ENCODE measurements at places on chromosomes 2 and 18. TPM values are rescaled to one million over a fixed set of nuclear protein-coding genes. Genes with fewer than 3 reads are reported as not detected.
A peak's percentile ranks its signal among the peaks of the same experiment; 100 is the strongest.

GRCh38 chr2:215664847-215665525, 229.1 kb upstream of the FN1 start:
- H3K36me3 ChIP-seq: no peaks in the 10 kb centered on the region
- no peaks in the 10 kb centered on the region for H3K27me3 ChIP-seq
- H3K4me3 ChIP-seq: no peak overlapping the region
- H3K27ac ChIP-seq: peak overlapping the region; percentile 80
- peaks cover 19% of the 10 kb centered on the region for H3K4me1 ChIP-seq
- DNase-seq: peak; percentile 26

GRCh38 chr2:110869472-110870446, 137.4 kb downstream of the ACOXL start:
- peak; percentile 68 for DNase-seq
- no peak overlapping the region for H3K4me3 ChIP-seq
- peaks cover 10% of the 10 kb centered on the region for H3K4me1 ChIP-seq
- peaks cover 38% of the 10 kb centered on the region for H3K27me3 ChIP-seq

The RAB6C gene
- not detected for total RNA-seq

The PPP1R7 gene
- total RNA-seq: 65.4 TPM

DNA sequence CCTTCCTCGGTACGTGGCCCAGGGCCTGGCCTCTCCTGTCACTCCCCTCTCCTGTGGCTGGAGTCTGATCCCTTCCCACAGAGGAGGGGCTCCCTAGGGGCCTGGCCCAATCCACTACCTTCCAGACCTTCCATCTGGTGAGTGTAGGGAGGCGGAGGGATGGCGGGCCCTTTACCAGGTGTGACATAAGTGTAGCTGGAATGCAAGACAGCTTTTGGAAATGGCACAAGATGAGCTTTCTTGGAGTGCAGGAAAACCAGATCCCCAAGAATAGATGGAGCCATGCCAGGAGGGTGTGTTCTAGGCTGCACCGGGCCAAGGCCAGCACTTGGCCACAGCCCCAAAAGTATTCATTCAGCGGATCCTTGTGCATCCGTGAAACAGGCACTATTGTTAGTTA, 30.1 kb downstream of the IGFBP5 start:
- H3K4me1 ChIP-seq: peaks cover 18% of the 10 kb centered on the region
- H3K27ac ChIP-seq: no peak overlapping the region
- peaks cover 21% of the 10 kb centered on the region for H3K27me3 ChIP-seq
- peaks cover 7% of the 10 kb centered on the region for H3K36me3 ChIP-seq
- H3K4me3 ChIP-seq: no peak overlapping the region

GRCh38 chr2:8682719-8683667, 1.1 kb downstream of the ID2 start:
- peaks cover 71% of the 10 kb centered on the region for H3K36me3 ChIP-seq
- DNase-seq: peak; percentile 30
- peaks cover 23% of the 10 kb centered on the region for H3K4me1 ChIP-seq
- no peaks in the 10 kb centered on the region for H3K27me3 ChIP-seq

GRCh38 chr2:22795287-22795866, 589.6 kb upstream of the KLHL29 start:
- no peak overlapping the region for H3K27ac ChIP-seq
- no peak for DNase-seq
- H3K4me3 ChIP-seq: no peak overlapping the region
- no peaks in the 10 kb centered on the region for H3K4me1 ChIP-seq

The C2orf42 gene
- 20.2 TPM for total RNA-seq

DNA sequence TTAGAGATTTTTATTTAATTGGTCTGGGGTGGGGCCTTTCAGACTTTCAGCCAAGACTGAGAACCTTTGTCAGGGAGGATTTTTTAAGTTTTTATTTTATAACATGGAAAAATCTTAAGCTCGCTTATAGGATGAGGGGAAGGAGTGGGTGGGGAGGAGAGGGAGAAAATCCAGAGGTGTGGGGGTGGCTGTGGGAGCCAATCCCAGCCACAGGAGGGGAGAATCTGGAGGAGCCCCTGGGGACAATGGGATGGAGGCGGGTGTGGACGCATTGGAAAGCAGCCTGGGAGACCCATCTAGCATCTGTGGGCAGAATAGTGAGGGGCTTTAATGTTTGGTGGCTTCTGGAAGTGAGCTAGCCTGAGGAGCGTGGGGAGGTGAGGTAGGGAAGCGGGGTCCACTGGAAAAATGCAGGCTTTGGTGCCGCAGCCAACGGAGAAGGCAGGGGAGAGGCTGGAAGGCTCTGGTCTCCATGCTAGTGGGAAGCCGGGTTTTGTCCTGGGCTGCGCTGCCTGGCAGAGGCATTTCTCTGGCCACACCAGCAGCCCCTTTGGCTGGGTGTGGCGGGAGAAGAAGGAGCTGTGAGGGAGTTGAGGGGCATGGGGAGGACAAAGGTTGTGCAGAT, 11.5 kb upstream of the INPP5D start:
- peaks cover 68% of the 10 kb centered on the region for H3K27me3 ChIP-seq
- H3K4me3 ChIP-seq: no peak overlapping the region
- H3K36me3 ChIP-seq: no peaks in the 10 kb centered on the region
- H3K4me1 ChIP-seq: peaks cover 9% of the 10 kb centered on the region

The HOXD11 gene
- total RNA-seq: not detected

The DTNA gene
- 10.9 TPM for total RNA-seq

GRCh38 chr2:10016802-10017258, 26.5 kb upstream of the KLF11 start:
- H3K27ac ChIP-seq: no peak overlapping the region
- H3K27me3 ChIP-seq: no peaks in the 10 kb centered on the region
- no peaks in the 10 kb centered on the region for H3K36me3 ChIP-seq
- no peak for DNase-seq

GRCh38 chr2:20104900-20105545, 53.6 kb upstream of the LAPTM4A start:
- H3K4me1 ChIP-seq: peaks cover 24% of the 10 kb centered on the region
- no peak overlapping the region for H3K4me3 ChIP-seq
- DNase-seq: no peak
- peaks cover 9% of the 10 kb centered on the region for H3K36me3 ChIP-seq

DNA sequence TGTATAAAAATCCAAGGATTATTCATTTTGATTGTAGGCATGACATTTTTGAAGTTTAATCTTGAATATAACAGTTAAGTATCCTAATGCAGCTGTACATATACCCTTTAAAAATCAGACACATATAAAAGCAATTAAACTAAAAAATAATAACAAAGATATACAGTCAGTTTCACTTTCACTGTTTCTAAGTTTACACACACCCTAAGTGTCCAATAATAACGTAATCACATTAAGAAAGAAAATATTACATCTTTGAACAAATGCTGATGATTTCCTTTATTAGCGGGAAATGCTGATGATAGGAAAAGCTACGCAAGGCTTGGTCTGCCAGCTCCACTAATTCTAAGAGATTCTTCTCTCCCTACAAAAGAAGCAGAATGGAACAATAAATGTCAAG, 38.8 kb downstream of the RTTN start:
- no peak overlapping the region for H3K27ac ChIP-seq
- H3K36me3 ChIP-seq: no peaks in the 10 kb centered on the region
- H3K4me3 ChIP-seq: no peak overlapping the region
- DNase-seq: no peak
- H3K27me3 ChIP-seq: no peaks in the 10 kb centered on the region

The BUB1 gene
- total RNA-seq: 66.1 TPM

DNA sequence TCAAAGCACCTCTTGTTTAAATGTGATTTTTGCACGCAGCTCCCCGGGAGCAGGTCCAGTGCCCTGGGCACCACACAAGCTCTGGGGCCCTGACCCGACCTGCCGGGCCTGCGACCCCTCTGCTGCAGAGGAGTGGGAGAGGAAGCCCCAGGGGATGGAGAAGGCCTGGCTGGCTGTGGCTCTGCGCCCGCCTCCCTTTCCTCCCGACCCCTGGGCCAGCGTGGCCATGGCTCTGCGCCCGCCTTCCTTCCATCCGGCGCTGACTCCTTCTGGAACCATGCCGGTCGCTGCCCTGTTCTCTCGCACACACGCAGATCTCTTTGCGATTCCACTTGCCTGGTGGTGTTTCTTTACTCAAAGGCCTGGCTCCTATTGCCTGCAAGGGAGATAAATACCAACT, 166.5 kb upstream of the SALL3 start:
- H3K27me3 ChIP-seq: no peaks in the 10 kb centered on the region
- H3K27ac ChIP-seq: no peak overlapping the region
- DNase-seq: no peak

DNA sequence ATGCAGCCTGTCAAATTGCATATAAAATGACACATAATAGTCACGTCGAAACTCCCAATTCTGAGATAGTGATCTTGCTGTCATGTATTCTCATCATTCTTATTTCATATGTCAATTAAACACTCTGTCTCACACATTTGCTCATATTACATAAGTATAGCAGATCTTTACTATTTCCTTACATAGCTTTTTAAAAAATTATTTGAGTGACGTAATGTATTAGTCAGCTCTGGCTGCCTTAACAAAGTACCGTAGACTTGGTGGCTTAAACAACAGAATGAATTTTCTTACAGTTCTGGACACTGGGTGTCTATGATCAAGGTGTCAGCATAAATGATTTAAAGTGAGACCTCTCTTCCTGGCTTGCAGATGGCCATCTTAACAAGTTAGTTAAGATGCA, 1032.3 kb upstream of the NRXN1 start:
- H3K27me3 ChIP-seq: no peaks in the 10 kb centered on the region
- H3K4me1 ChIP-seq: no peaks in the 10 kb centered on the region
- no peak for DNase-seq
- H3K27ac ChIP-seq: no peak overlapping the region
- no peak overlapping the region for H3K4me3 ChIP-seq

DNA sequence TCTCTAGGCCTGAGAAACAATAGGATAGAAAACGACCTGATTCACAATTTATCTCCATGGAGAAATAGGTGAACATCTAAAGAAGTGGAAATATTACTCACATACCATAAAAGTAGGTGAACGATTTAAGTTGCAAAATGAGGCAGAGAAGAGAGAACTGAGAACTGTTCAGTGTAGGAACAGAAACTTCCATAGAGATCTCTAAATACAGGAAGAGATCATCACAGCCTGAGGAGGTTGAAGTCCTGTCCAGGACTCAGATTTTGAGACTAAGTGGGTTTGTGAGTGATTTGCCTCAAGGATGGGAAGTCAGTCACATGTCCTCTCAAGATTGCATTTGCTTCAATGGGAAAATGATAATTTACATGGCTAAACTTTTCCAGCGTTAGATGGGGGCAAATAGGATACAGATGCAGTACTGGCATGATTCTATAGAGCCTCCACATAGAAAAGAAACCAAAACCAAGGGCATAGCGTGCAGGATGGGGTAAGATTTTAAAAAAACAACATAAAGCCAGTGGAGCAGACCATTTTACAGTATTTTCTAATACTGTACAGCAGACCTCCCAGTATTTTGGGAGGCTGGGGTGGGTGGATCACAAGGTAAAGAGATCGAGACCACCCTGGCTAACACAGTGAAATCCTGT, 68.8 kb downstream of the MEP1B start:
- no peaks in the 10 kb centered on the region for H3K4me1 ChIP-seq
- no peak for DNase-seq
- no peak overlapping the region for H3K27ac ChIP-seq
- H3K27me3 ChIP-seq: no peaks in the 10 kb centered on the region

DNA sequence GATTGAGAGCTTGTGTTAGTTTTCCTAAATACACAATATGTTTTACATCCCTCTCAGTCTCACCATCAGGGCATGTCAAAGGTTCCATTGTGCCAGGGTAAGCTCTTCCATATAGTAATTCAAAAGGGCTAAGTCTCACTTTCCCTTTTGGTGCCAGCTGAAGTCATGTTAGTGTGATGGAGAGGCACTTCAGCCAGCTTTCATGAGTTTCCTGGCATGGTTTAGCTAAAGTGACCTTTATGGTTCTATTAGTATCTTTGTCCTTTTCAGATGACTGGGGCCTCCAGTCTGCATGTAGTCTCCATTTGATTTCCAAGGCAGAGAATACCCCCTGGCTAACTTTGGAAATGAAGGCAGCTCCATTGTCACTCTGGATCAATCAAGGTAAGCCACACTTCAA, 27.2 kb downstream of the NAT8 start:
- no peaks in the 10 kb centered on the region for H3K36me3 ChIP-seq
- H3K27me3 ChIP-seq: no peaks in the 10 kb centered on the region
- H3K27ac ChIP-seq: no peak overlapping the region
- DNase-seq: no peak
- H3K4me3 ChIP-seq: no peak overlapping the region
- no peaks in the 10 kb centered on the region for H3K4me1 ChIP-seq

- H3K27me3 ChIP-seq: no peaks in the 10 kb centered on the region
- peaks cover 11% of the 10 kb centered on the region for H3K36me3 ChIP-seq
- H3K4me1 ChIP-seq: peaks cover 8% of the 10 kb centered on the region
- no peak overlapping the region for H3K4me3 ChIP-seq
- H3K27ac ChIP-seq: no peak overlapping the region
- no peak for DNase-seq
Observed at GRCh38 chr2:203191961-203192360, 46.9 kb upstream of the CYP20A1 start.

GRCh38 chr2:128799730-128800129, 481.1 kb upstream of the HS6ST1 start:
- H3K36me3 ChIP-seq: no peaks in the 10 kb centered on the region
- no peak for DNase-seq
- H3K27ac ChIP-seq: no peak overlapping the region
- H3K4me1 ChIP-seq: no peaks in the 10 kb centered on the region
- H3K27me3 ChIP-seq: peaks cover 36% of the 10 kb centered on the region

DNA sequence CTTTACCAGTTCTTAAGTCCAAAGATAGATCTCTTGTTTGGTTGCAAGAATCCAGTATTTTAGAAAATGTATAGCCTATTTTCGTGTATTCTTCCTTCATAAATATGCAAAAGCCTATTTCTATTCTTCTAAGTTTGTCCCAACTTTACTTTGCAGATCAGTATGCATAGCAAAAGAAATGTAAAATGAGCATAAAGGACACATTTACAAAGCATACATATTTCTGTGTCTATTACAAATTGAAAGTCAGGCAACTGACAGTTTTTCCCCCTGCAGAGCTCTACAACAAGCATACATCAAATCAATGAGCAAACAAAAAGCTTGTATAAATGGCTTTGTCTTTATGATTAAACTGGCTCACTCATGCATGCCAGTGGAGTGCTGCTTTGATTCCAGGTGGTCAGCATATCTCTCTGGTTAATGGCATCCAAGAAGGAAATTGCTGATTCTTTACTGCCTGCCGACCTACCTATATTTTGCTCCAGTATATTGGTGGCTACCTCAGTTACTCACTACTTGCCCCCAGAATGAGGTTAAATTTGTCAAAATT, 10.0 kb upstream of the VPS54 start:
- H3K36me3 ChIP-seq: no peaks in the 10 kb centered on the region
- DNase-seq: no peak
- no peak overlapping the region for H3K27ac ChIP-seq
- H3K27me3 ChIP-seq: peaks cover 13% of the 10 kb centered on the region
- no peak overlapping the region for H3K4me3 ChIP-seq
- no peaks in the 10 kb centered on the region for H3K4me1 ChIP-seq

The LYPD1 gene
- 34.3 TPM for total RNA-seq

DNA sequence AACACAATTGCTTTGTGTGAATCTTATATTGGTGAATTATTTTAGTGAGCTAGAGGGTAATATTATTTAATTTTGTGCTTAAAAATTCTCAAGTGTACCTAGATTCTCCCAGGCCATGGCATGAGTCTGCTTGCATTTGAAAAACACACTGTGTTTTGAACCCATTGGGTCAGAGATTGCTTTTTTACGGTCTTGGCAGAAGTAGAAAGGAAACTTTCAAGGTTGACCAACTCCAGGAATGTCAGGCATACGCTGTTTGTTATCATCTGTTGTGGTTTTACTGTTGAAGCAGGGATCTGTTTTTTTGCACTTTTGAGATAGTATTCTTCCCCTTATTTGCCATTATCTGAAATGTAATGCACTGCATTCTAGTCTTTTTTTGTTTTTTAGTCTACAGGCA, 377.4 kb downstream of the RPRM start:
- no peaks in the 10 kb centered on the region for H3K36me3 ChIP-seq
- no peak overlapping the region for H3K27ac ChIP-seq
- no peak for DNase-seq
- no peaks in the 10 kb centered on the region for H3K27me3 ChIP-seq
- H3K4me1 ChIP-seq: no peaks in the 10 kb centered on the region
